Heart left ventricle (tissue), 16 donors: ENCODE measurements at places on chromosomes 16 and 17. TPM values are rescaled to one million over a fixed set of nuclear protein-coding genes. Genes with fewer than 3 reads are reported as not detected.

DNA sequence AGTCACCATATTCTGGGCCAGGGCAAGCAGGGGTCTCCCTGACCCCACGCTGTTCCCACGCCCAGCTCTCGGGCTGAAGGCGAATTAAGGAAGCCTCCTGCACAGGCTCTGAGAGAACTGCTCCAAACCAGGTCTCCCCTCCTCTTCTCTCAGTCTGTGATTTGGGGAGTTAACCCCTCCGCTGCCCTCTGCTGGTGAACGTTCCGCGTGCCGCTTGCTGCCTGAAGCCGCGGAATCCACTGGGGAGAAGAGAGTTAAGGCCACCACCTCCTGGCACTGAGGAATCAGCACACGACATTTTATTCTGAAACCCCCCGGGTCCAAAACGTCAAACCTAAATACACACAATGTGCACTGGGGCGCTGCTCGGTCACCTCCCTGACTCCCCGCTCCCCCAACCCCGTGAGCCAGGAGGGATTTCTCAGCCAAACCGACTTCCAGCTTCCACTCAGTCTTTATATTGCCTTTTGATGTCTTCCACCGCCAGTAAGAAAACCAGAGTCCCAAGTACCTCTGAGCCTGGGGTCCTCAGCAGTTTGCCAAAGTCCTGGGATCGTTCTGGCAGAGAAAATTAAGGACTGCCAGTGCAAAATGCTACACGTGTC is 54.4 kb upstream of the RCVRN start:
- DNase-seq, result no peak

DNA sequence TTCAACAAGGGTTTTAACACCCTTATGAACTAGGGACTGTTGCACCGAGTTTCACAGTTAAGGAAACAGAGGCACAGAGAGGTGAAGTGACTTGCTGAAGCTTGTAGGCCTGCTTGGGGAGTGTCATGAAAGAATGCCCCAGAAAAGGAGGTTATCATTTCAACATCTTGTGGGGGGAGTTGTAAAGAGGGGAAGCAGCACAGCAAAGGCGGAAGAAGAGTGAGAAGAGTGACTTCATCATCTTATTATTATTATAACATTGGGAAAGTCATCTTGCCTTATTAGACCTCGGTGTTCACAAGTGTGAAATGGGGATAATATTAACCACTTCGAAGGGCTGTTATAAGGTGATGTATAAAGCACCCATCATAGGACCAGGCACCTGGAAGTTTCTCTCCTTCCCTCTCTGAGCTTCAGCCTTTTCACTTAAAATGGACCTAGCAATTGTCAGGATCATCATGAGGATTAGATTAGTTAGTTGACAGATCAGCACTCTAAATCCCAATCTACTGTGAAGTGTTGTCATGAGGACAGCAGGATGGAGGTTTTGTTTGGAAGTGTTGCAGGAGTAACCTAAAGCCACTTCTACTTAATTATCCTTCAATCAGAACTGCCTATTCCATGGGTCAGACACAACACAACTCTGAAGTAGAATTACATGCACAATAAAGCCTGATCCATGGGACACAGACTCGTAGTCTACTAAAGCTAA is 2.3 kb downstream of the CCL4 start:
- no peak for DNase-seq

DNA sequence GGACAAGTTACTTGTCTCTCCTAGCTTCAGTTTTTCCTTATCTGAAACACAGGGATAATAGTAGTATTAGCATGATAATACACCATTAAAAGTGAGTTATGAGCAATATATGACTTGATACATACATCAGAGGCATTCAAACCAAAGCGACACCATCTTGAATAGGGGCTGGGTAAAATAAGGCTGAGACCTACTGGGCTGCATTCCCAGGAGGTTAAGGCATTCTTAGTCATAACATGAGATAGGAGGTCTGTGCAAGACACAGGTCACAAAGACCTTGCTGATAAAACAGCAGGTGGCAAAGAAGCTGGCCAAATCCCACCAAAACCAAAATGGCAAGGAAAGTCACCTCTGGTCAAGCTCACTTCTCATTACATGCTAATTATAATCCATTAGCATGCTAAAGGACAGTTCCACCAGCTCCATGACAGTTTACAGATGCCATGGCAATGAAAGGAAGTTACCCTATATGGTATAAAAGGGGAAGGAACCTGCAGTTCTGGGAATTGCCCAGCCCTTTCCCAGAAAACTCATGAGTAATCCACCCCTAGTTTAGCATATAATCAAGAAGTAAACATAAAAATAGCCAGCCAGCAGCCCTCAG is 37.2 kb upstream of the HS3ST3A1 start:
- DNase-seq, result no peak

TEKT1 gene
- total RNA-seq, result not detected

GRCh38 chr16:70770291-70770625 is 30.7 kb downstream of the VAC14 start:
- DNase-seq, result no peak

DNA sequence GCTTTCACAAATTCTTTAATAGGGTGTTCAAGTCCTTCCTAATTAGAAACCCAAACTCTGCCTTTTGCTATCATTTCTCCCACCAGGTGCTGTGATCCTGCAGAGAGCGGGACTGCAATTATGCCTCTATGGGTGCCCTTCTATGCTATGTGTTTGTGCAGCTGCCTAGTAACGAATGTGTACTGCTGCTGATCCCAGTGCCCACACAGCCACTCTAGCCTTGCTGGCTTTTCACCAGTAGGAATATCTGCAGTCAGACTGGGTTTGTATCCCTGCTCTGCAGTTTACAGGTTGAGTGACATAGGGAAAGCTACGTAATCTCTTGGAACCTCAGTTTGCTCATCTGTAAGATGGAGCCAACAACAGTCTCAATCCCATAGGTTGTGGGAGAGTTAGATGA is 179.6 kb upstream of the IRX3 start:
- DNase-seq, result no peak

- no peak for DNase-seq
Observed at GRCh38 chr17:36048066-36048465, 16.0 kb upstream of the CCL18 start.

KRTAP9-4 gene
- total RNA-seq, result not detected

- DNase-seq, result peak; percentile 13
Observed at GRCh38 chr17:82940226-82941020, 100.6 kb upstream of the ZNF750 start.

DNA sequence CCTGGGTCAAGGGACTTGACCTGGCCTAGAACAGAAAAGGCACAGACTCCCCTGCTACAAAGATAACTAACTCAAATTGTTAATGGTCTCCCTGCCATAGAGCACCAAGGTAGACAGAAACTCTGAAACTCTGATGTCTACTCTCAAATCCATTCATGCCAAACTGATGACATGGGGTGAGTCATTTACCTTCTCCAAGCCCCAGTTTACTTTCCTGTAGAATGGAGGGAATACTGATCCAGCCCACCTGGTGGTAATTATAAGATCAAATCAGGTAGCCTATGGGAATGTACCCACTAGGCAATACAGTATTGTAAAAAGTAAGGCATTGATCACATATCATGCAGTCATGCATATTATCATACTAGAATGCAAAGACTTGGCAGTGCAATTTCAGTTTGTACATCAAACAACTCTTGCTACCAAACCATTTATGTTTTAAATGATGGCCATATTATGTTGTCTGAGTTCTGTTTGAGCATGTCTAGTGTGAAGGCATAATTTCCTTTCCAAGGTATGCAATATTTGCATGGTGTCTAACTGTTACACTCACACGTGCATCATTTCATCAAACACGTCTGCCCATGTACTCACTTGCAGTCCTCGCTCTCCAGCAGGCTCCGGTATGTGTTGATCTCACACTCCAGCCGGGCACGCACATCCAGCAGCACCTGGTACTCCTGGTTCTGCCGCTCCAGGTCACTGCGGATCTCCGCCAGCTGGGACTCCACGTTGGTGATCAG is 3.0 kb downstream of the KRT31 start:
- no peak for DNase-seq

FBXL16 gene
- not detected for total RNA-seq

CHST5 gene
- total RNA-seq, result not detected

DNA sequence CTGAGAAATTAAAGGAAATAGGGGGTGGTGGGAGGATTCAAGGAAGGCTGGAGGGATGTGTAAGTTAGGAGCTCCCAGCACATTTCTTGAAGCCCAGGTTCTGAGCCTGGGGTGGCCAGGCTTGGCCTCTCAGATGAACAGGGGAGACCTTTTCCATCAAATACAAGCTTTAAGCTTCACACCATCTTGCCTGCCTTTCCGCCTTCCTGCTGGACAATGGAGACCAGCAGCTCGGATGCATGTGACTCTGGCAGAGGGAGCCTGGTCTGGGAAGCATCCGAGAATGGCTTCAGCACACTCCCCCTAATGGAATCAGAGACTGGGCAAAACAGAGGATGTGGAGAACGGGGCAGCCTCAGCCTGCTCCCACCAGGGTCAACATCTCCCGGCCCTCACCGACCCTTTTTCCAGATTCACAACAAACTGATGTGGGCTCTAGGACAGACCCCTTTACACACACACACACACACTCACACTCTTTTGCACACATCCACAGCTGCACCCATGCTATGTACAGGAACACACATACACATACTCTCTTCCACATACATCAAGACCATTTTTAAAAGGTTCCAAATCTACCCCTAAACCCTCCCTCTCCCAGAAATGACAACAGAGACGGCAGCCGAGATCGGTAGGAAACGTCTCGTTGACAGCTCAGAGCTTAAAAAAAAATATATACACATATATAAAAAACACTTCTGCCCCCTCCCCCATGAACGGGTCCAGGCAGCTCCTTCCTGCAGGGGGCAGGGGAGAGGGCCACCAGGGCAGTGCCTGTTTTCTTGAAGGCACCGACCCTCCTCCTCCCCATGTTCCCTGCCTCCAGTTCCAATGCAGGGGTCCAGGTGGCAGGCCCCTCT is 6.5 kb upstream of the ATXN7L3 start:
- DNase-seq, result no peak

GRCh38 chr17:48795444-48796162 is 21.4 kb downstream of the TTLL6 start:
- DNase-seq, result no peak

GRCh38 chr17:59783221-59784047 is 76.0 kb downstream of the VMP1 start:
- no peak for DNase-seq

- no peak for DNase-seq
Observed at GRCh38 chr16:16988963-16989362, 481.8 kb downstream of the XYLT1 start.

DNA sequence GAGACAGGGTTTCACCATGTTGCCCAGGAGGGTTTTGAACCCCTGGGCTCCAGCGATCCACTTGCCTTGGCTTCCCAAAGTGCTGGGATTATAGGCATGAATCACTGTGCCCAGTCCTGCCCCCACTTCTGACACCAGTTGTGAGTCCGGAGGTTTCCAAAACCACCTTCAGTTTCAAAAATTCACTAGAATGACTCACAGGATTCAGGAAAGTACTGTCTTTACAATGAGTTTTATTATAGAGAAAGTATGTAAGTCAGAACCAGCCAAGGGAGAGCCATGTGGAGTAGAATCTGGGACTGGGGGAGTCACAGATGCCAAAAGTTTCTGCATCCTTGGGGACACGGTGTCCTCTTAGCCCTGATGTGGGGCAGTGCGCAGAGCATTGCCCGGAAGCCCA is 55.1 kb downstream of the PLD6 start:
- DNase-seq, result no peak

GRCh38 chr17:35104844-35105450 is 14.7 kb downstream of the RAD51D start:
- DNase-seq, result no peak

GRCh38 chr17:77531002-77531401 is 390.2 kb downstream of the SEC14L1 start:
- DNase-seq, result no peak

DNA sequence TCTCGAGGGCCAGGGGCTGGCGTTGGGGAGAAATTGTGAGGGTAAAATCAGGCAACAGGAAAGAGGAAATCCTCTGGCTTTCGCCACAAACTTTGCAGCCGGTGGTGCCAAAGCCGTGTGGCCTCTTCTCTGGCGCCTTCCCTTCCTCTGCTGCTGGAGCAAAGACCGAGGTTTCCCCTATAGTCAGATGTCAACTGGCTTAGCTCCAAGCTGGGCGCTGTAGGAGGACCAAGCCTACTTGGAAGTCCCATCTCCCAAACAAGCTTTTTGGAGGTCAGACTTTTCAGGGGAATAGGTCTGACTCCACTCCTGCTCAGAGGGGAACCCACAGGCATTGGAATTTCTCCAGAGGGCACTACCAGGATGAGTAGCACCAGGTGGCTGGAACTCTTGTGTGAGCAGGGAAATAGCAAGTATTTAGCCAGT is 5.0 kb downstream of the IGFBP4 start:
- peak; percentile 52 for DNase-seq

DNA sequence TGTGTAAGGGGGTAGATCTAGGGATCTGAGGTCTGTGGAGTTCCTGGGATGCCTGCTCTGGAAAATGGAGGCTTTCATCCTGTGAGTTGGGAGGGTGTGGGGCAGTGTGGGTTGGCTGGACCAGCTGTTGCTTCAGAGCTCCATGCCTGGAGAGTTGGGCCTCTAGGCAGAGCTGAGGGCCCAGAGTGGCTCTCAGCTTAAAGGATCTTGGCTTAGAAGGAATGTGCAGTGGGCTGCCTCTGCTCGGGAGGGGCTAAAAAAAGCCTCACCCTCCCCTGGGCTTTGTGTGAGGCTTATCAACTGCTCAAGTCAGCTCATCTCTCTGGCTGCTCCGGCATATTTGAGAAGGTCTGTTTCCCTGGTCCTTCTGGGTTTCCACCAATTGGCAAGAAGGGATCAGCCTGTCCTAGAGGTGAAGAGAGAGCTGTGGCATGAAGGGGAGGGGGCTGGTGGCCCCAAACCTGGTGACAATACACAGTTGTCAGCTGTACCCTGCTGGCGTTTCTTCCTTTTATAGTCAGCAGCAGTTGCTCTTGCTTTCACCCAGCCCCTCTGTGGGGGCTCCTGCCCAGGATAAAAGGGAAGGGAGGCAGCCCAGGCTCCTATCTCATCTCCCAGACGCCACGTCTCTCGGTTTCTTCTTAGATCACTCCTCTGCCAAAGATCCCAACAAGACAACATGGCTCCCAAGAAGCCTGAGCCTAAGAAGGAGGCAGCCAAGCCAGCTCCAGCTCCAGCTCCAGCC is at the start of gene MYL4:
Gene MYL4, plus strand, starts transcription at position 605 of the 745 bp plus-strand sequence. Its CDS starts 75 bp downstream, at position 680.
- no peak for DNase-seq

- DNase-seq, result no peak
Observed at GRCh38 chr16:55570159-55570558, 3.7 kb downstream of the CAPNS2 start.

- DNase-seq, result no peak
Observed at GRCh38 chr17:17345686-17346427, 42.7 kb downstream of the NT5M start.

- DNase-seq, result peak; percentile 18
Observed at GRCh38 chr16:73176577-73177013, 128.7 kb upstream of the ZFHX3 start.

DNA sequence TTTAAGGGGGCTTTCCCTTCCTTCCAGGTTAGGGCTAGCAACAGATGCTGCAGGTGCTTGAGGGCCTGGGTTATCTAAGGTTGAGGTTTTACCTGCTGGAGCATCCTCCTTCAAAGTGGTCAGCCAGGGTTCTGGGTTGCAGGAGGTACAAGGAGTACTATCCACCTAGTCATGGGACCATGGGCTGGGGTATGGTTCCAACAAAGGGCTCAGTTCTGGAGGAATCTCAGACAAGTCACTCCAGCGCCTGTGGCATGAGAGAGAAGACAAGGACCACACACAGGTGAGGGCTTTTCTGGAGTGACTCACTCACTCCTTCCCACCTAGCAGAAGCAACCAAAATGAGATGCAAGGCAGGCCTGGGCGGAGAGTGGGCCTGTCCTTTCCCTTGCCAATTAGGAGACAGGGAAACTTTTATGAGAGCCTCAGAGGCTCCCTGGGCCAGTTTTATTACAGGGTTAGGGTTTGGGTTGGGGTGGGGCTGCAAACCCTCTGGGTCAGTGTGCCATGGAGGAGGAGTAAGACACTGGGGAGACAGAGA is 2.2 kb downstream of the MYO19 start:
- DNase-seq, result no peak

- no peak for DNase-seq
Observed at GRCh38 chr16:79431923-79432322, 168.6 kb downstream of the MAF start.
